ENCODE measurements at places on chromosomes 11 and 22.
A peak's percentile ranks its signal among the peaks of the same experiment; 100 is the strongest.

- DNase-seq: no peak
Observed at GRCh38 chr11:21817696-21818095, 375.2 kb upstream of the ANO5 start.

DNA sequence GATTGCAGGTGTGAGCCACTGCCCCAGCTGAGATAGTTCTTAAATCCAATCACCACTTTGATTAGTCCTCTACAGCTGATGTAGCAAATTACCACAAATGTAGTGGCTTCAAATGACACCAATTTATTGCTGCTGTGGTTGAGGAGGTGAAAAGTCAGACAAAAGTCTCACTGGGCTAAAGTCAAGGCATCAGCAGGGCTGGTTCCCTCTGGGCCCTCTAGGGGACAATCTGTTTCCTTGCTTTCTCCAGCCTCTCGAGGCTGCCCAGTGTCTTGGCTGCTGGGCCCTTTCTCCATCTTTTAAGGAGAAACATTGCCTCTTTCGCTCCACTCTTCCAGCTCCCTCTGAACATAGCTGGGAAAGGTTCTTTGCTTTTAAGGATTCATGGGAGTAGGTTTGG lies 50.5 kb upstream of the SHANK2 start:
- no peak for DNase-seq

- DNase-seq: no peak
Observed at GRCh38 chr11:67365736-67366444, 7.5 kb downstream of the CLCF1 start.

DNA sequence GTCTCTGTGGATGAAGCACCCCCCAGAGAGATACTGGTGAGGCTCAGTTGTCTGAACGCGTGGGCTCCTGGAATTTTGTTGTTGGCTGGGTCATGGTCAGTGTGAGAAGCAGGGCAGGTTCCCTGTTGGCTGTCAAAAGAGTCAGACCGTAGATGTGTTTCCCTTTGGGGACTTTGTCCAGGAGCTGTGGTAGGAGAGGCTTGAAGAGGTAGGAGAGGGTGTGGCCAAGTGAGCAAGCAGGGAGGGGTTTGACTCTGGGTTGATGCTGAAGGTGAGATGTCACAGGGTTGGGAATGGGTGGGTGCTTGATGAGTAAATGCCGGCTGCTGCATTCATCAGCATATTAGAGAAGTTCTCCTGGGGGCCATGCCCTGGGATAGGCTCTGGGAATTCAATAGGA lies 803.2 kb downstream of the TBC1D22A start:
- no peak for DNase-seq

DNA sequence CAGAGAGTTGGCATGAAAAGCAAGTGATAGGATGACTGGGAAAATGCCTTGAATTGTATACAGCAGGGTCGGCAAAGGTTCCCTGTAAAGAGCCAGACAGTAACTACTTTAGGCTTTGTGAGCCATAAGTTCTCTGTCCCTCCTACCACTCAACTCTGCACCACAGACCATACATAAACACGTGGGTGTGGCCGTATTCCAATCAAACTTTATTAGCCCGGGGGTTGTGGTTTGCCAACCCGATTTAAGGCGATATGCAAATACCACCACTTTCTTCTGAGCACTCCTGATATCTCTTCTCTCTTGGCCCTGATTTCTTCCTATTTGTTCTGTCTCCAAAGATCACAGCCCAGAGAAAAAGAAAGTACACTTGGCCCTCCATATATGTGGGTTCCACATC lies 87.5 kb downstream of the MN1 start:
- no peak for DNase-seq

GRCh38 chr11:108111126-108111525 lies 10.2 kb upstream of the ACAT1 start:
- no peak for DNase-seq

DNA sequence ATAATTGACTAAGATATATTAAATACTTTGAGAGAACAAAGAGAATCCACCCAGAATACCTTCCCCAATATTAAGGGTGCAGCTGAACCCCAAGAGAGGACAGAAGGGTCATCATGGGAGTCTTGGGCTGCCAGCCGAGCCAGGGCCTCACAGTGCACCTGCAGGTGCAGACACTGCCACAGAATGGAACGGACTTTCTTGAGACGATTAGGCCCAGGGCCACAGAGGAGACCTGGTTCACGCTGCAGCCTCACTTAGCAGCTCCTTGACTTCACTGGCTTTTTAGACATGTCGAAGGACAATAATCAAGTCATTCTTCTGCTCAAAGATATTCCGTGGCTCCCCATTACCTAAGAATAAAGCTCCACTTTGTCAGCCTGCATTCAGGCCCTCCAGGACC lies 100.6 kb downstream of the PHF21B start:
- DNase-seq: no peak

GRCh38 chr22:45208993-45209838 lies 31.5 kb downstream of the KIAA0930 start:
- DNase-seq: peak; percentile 90

DNA sequence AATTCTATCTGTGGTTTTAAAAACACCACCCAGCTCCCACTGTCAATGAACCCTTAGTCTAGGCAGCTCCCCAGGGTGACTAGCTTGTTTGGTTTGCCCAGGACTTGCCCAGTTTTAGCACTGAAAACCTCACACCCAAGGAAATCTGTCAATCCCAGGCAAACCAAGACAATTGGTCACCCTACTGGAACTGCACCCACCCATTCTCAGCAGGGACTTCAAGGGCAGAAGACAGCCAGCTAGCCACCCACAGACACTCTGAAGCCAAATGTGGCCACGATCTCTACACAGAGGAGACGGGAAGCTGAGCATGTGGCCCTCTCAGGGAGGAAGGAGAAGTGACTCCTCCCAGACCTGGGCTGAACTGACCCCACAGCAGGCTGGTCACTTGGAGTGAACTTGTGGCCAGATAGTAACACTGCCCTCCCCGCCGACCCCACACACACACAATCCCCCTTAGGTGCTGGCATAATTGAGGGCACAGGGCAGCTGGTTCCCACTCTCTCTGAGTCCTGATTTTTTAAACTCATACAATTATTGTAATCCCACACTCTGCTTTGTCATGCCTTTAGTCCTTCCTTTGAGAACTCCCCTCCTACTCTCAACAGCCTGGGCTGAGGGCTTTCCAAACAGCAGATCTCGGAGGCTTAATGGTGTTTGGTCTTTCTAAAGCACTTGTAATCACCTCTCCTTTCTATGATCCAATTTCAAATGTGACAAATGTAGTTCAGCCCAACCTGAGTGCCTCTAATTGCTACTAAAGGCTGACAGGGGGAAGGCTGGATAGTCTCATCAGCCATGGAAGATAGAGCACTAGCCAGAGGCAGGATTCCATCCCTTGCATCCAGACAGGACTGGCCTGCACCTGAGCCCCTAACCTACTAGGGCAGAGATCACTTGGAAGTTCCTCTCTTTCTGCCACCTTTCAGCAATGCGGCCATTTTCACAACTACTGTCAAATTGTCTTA lies 74.7 kb upstream of the DRD2 start:
- no peak for DNase-seq

GRCh38 chr22:38878001-38878400 lies 6.0 kb upstream of the CBX6 start:
- DNase-seq: no peak

DNA sequence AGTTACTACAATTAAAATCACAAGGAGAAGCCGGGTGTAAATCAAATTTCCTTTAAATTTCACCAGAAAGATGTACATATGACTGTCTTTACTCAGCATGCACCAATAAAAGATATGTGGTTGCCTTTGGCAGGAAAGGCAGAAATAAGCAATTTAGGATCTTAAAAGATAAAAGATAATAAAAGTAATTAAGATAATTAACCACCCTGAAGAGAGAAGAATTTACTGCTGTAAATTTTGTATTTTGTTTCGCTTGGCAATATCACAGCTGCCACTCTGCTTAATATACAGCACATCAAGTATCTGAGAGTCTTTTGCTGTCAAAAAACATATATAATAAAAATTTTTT lies 411.9 kb downstream of the MN1 start:
- DNase-seq: no peak

DNA sequence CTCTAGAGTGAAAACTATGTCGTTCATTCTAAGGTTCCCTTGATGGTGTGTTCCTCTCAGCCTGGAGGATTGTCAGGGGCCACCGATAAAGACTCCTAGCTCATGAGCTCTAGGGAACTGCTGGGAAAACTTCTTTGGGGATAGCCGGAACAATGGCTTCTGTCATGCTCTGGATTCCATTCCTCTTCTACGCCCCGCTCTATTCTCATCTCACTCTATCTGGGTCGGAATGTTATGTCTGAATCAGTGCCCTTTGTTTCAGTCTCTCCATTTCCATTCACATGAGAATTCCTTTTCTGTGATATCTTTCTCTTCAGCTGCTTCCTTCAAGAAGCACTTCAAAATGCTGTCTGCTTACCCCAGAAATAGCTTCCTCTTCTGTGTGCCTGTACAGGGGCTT lies 16.9 kb upstream of the SLCO2B1 start:
- DNase-seq: no peak

- no peak for DNase-seq
Observed at GRCh38 chr11:394858-395655, 1.0 kb downstream of the PKP3 start.

DNA sequence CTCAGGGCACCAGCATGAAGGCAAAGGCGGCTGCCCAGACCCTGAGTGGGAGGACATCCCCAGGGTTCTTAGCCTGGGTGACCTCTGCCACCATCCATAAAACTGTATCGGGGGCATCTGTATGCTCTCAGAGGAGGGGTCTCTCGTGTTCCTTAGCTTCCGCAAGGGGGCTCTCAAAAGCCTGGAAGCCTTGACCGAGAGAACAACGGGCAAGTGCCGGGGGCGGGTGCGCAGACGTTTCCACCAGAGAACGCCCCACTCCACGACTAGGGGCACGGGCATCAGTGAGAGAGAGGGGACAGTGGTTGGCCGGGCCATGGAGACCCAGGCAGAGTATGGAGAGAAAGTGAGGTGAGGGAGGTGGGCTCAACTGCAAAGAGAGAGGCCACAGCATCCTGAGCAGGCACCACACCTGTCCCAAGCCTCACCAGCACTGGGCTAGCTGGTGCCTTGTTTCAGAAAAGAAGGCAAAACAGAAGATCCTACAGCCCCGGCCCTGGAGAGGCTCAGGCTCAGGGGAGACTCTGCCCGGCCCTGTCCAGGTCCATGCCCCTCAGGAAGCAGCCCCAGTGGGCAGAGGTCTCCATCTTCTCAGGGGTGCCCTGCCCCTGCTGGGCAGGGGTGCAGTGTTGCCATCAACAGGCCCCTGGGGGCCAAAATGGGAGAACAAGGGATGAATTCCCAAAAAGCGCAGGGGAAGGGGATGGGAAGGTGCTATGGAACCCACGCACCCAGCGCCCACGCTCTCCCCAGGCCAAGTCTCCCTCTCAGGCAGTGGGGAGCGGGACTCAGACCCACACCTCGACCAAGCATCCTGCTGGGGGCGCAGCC lies 5.9 kb downstream of the TSPAN32 start:
- DNase-seq: no peak

DNA sequence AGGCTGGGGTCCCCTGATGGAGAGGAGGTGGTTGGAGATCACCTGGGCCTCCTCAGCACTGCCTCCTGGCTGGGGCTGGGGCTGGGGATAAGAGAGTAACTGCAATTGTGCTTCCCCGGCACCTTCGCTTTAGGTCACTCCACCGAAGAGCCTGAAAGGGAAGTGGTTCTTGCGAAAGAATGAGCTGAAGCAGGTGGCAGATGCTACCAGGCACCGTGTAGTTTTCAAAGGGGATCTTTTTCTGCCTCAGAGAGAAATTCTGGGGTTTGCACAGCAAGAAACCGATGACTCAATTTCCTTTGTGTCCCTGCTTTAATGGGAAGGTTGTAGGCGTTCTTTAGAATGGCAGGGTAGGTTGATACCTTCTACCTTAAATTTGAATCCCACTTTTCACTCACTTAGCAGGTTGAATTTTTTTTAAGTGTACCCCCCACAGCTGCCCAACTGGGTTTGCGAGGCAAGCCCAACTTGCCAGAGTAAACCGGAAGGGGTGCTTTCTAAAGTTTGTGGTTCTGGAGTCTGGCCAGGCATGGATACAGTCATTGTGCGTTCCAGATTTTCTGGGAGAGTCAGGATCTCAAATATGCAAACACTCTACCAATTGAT lies 5.3 kb downstream of the CD44 start:
- DNase-seq: peak; percentile 53

DNA sequence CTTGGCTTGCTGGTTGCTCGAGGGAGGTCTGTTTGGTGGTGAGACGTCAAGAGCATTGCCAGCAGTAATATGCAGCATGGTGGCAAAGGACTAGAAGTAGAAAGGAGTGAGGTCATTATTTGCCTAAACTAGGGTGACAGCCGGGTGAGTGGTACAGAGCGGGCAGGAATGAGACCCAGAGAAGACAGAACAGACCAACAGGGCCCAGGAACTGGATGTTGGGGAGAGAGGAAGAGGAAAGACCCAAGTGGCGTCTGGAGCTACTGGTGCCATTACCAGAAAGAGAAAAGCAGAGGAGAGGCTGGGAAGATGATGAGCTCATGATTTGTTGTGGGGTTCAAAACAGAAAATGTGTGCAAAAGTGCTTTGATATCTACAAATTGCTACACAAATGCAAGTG lies 158.7 kb downstream of the ENTHD1 start:
- DNase-seq: no peak

DNA sequence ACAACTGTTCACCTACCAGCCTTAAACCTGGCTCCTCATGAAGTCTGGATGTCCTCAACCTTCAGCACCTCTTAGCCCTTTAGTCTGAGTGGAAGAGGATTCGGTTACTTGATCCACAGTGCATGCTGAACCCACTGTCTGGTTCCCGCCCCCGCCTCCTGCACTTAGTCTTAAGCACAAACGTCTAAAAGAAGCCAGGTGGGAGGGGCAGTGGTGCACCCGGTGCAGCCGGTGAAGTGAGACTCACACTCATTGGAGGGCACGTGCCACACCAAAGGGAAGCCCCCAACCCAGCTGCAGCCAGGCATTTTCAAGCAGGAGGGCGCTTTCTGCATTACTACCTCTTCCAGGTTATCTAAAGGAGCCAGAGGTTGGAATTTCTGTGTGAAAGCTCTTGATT lies 146.8 kb downstream of the COMMD9 start:
- no peak for DNase-seq

DNA sequence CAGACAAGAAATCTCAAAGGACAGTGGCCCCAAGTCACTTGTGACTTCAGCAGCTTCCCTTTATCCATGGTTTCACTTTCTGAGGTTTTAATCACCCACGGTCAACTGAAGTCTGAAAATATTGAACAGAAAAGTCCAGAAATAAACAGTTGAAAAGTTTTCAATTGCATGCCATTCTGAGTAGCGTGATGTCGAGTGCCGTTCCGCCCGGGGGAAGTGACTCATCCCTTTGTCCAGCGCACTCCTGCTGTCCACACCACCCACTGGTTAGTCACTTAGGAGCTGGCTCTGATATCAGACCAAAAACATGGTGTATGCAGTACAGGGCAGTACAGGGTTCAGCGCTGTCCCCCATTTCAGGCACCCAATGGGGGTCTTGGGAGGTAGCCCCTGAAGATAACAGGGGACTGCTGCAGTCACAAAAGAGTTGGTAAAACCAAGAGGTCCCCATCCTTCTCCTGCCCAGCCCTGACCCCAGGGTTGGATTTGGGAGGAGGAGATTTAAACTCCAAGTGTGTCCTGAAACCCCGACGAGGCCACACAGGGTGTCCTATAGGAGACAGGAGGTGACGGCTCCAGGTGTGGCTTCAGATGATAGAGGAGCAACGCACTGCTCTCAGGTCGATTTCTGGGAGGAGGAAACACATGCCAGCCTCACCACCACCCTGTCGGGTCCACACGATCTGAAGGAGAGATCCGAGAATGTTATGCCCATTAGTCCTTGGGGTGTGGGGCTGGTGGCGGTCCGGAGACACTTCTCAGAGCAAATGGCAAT lies 390.1 kb downstream of the CTTN start:
- peak; percentile 94 for DNase-seq
